ENCODE measurements at places on chromosomes 6 and 20. TPM values are rescaled to one million over a fixed set of nuclear protein-coding genes. Genes with fewer than 3 reads are reported as not detected.

The ESF1 gene
- total RNA-seq, result 18.6 TPM

The ZNF512B gene
- total RNA-seq, result 10.4 TPM

The CASS4 gene
- total RNA-seq, result 0.12 TPM

The GSTA1 gene
- not detected for total RNA-seq

Data from A549 treated with Hydrocortisone at 1 μM for 4 hours (cell line).